Progenitor cell of endocrine pancreas (in vitro differentiated cells): ENCODE measurements at places on chromosomes 12 and 14.

GRCh38 chr12:30308010-30308717 lies 387.5 kb downstream of the IPO8 start:
- no peak overlapping the region for H3K27ac ChIP-seq
- no peak for DNase-seq
- no peaks in the 10 kb centered on the region for H3K4me1 ChIP-seq
- H3K36me3 ChIP-seq = no peaks in the 10 kb centered on the region

- no peak overlapping the region for H3K27ac ChIP-seq
- H3K4me1 ChIP-seq = peaks cover 7% of the 10 kb centered on the region
- peaks cover 8% of the 10 kb centered on the region for H3K36me3 ChIP-seq
- no peak overlapping the region for H3K4me3 ChIP-seq
Observed at GRCh38 chr14:55327179-55327578, 56.0 kb downstream of the FBXO34 start.

GRCh38 chr14:105492971-105493871 lies 2.2 kb downstream of the TEDC1 start:
- H3K27me3 ChIP-seq = no peaks in the 10 kb centered on the region
- DNase-seq = no peak
- H3K36me3 ChIP-seq = no peaks in the 10 kb centered on the region
- H3K4me1 ChIP-seq = peaks cover 4% of the 10 kb centered on the region
- peak overlapping the region; percentile 40 for H3K4me3 ChIP-seq

GRCh38 chr14:103688441-103688840 lies 26.8 kb downstream of the XRCC3 start:
- H3K27me3 ChIP-seq = no peaks in the 10 kb centered on the region
- DNase-seq = no peak
- no peak overlapping the region for H3K27ac ChIP-seq
- peaks cover 13% of the 10 kb centered on the region for H3K36me3 ChIP-seq
- H3K4me3 ChIP-seq = no peak overlapping the region

GRCh38 chr14:92453691-92454090 lies 59.9 kb upstream of the RIN3 start:
- no peaks in the 10 kb centered on the region for H3K36me3 ChIP-seq
- H3K4me3 ChIP-seq = no peak overlapping the region
- H3K27ac ChIP-seq = no peak overlapping the region
- no peak for DNase-seq

GRCh38 chr12:77082021-77082420 lies 16.7 kb upstream of the E2F7 start:
- peaks cover 6% of the 10 kb centered on the region for H3K4me1 ChIP-seq
- DNase-seq = no peak
- H3K27me3 ChIP-seq = no peaks in the 10 kb centered on the region

- peaks cover 41% of the 10 kb centered on the region for H3K27me3 ChIP-seq
- H3K4me1 ChIP-seq = peaks cover 17% of the 10 kb centered on the region
- no peak overlapping the region for H3K27ac ChIP-seq
- no peaks in the 10 kb centered on the region for H3K36me3 ChIP-seq
- DNase-seq = no peak
- H3K4me3 ChIP-seq = no peak overlapping the region
Observed at GRCh38 chr14:98960617-98961013, 311.4 kb downstream of the BCL11B start.

DNA sequence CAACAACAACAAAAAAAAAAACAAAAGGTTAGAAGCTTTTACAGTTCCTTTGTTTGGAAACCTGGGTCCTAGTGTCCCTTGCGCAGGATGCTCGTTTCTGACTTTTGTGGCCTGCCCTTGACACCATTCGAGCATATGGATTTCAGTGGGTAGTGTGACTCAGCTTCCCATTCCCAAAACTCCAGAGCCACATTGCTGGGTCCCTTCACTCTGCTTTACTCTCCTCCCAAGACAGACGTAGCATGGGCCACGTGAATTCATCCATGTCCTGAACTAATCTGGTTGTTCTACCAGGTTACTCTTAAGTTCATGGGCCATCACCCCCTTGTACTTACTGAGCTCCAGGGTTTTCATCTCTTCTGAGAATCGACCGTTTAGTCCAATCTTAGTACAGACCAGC lies 68.0 kb upstream of the MAX start:
- H3K27ac ChIP-seq = no peak overlapping the region
- no peak for DNase-seq
- no peaks in the 10 kb centered on the region for H3K36me3 ChIP-seq
- no peak overlapping the region for H3K4me3 ChIP-seq
